ENCODE measurements at places on chromosomes 1 and 21.
A peak's percentile ranks its signal among the peaks of the same experiment; 100 is the strongest.

DNA sequence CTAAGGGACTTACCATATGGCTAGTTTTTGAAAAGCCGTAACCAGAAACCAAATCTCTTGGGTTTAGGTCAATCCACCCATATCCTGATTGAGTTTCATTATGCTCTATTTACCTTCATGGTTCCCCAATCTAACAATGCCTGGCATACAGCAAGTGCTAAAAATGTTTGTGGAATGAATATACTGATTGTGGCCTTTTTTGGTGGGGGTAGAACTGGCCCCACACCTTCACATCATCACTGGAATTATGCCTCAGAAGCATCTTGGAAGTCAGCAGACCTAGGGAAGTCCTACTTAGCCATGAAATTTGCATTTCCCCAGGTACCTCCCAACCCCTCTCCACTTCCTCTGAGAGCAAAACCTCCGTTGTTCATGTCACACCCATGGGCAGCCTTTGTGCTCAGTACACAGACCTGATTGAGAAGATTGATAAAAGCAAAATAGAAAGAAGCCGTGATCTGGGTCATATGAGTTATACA lies 17.8 kb upstream of the SLAMF1 start:
- DNase-seq = no peak

DNA sequence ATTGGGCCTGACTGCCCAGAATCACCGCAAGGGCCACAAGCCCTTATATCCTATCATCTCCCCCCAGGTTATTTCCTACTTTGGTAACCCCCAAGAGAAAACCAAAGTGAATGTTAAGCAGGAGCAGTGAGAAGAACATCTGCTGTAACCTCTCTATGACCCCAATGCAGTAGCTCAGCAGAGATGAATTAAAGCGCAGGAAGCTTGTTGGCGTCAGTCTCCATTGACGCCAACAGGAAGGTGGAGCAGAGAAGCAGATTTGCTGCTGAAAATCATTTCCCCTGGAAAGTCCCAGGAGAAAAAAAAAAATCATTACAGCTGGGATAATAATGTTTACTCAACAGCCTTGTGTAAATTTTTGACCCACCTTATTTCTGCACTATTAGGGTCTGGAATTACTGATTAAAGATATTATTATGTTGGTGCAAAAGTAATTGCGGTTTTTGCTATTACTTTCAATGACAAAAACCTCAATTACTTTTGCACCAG lies 33.2 kb upstream of the FAM163A start:
- DNase-seq = peak; percentile 33

- no peak for DNase-seq
Observed at GRCh38 chr1:41846625-41847405, 71.9 kb downstream of the HIVEP3 start.

GRCh38 chr1:234488054-234489006 lies 9.4 kb upstream of the TARBP1 start:
- no peak for DNase-seq

- DNase-seq = no peak
Observed at GRCh38 chr1:36906555-36906954, 127.8 kb downstream of the GRIK3 start.

DNA sequence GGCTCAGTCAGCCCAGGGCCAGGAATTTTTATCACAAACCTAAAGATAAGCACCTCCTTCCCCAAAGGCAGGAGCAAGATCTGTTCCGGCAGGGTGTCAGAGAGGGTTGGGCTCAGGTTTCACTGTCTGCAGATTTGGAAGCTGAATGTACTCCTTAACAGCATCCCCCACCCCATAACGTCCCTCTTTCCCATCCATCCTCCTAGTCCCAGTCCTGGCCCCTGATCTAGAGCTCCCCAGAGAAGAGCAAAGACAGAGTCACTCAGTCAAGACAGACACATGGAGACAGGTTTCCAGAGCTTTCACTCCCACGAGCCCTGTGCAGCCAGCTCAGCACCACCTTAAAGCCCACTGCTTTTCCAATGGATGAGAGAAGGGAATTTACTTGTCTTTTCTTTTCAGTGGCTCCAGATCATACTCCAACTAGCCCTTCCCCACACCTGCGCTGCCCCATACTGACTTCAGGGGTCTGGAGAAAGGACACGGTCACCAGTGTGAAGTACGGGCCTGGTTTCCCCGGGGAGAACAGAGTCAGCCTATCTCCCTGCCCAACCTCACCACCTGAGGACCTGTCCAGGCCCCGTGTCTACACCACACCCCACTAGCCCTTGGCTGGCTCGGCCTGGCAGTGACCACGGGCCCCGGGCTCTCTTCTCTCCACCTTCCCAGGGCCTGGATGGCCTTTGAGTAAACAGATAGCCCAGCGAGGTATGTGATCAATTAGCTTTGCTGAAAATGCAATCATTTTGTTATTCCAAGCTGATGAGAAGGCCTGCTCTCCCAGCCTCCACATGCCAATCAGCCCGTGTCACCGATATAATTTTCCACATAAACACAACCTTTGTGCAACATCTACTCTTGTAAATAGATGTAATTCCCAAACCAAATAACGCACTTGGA lies 249.1 kb downstream of the FOXD2 start:
- no peak for DNase-seq

GRCh38 chr1:116203181-116203723 lies 92.1 kb downstream of the MAB21L3 start:
- no peak for DNase-seq

GRCh38 chr1:63557365-63557987 lies 34.2 kb downstream of the EFCAB7 start:
- DNase-seq = no peak

GRCh38 chr1:117368116-117369108 lies 1.2 kb downstream of the MAN1A2 start:
- DNase-seq = no peak

DNA sequence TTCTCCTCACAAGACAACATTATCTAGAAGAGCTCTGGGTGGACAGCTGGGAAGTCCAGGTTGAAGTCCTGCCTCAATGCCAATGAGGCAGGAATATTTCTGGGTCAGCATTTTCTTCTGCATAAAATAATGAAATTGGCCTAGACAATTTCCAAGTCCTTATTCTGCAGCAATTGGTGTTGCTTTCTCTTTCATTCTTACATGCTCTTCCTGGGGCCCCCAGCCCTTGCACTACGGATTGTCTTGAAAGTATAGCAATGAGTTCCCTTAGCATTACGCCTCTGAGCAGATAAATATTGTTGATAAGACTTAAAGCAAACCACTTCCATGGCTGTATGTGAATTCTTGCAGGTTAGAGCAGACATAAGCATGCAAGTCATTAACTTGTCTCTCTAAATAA lies 188.5 kb downstream of the TGFBR3 start:
- peak; percentile 6 for DNase-seq

GRCh38 chr21:26967062-26967913 lies at the start of gene ADAMTS5:
TSS of gene ADAMTS5 (minus strand) at chr21:26967088. CDS start at chr21:26966391, 697 bp downstream.
- no peak for DNase-seq

DNA sequence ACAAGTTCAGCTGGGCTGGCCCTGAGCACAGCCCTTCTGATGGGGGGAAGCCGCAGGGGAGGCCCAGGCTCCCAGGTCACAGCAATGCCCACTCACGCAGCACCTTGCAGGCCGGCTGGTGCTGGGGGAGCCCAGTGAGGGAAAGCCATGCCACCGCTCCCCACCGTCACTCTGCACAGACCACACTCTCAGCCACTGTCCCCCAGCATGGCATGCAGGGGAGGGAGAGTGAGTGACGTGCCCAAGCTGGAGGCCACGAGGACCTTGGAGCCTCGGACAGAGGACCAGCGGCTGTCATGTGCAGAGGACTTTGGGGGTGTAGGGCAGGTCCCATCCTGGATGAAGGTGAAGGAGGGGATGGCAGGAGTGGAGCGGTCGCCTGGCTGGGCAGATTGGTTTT lies 25.1 kb downstream of the SLC45A1 start:
- no peak for DNase-seq

- DNase-seq = no peak
Observed at GRCh38 chr1:235683653-235684052, 34.1 kb upstream of the GNG4 start.

DNA sequence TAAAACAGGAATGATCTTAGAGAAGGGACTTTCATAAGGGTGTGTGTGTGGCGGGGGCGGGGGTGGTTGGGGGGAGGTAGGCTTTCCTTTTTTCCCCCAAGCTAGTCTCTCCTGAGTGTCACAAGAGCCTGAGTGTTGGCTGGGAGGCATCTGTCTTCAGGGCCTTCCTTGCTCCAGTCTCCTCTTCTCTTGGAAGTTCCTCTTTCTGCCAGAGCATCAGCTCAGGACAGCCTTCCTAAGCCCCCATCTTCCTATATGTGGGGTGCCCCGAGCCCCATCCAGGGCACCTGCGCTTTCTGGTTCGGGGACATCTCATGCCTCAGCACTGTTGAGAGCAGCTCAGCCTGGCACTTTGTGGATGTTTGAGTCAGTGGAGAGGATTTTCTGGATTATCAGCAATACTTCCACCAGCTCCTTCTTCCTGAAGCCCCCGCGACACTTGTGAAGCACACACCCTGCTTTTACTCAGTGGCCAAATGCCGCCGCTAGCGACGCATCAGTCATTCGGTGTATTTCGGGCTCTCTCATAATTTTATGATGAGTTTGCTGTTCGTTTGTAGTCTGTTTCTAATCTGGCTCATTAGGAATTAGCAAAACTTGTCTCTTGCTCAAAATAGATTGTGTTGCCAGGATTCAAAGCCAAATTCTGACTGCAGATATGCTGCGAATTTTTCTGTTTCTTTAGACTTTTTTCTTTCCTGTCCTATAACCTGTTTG lies 61.7 kb downstream of the GALNT2 start:
- DNase-seq = no peak
